ENCODE measurements at places on chromosomes 2 and 18.
A peak's percentile ranks its signal among the peaks of the same experiment; 100 is the strongest.

- DNase-seq: no peak
Measured at GRCh38 chr2:127256866-127257265, 36.8 kb upstream of the CYP27C1 start.

DNA sequence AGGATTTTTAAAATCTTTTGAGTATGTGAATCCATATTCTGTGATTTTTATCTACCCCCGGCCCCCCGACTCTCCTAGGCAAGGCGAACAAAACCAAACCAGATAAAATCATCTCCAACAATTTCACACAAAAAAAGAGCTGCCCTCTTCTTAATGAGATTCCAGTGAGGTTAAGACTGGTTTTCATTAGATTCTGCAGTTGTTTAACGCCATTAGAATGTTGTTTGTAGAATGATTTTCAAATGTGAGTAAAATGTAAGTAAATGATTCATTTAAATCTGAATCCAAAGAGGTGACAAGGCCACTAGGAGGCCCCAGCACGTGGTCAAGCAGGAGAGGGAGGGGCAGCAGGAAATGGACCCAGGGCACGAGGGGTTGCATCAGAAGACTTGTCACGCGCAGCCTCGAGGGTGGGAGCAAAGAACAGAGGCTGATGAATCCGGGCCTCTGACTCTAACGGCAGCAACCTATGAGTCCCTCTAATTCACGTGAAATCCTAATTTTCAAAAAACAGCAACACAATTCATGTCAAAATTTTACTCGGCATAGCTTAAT, 24.3 kb upstream of the KLHL29 start:
- no peak for DNase-seq

DNA sequence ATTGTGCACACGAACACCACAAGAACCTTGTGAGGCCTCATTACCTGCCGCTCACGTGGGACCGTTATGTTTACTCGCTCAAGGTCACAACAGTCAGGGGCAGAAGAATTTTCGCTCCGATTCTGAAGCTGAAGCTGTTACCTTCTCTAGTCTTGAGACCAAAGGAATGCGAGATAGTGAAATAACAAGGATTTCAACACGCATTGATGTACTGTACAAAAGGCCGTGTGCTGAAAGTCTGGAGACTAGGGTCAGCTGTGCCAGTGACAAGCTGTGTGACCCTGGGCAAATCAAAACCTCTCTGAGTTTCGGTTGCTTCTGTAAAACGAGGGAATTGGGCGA, 583 bp downstream of the NEMP2 start:
- no peak for DNase-seq

- DNase-seq: no peak
Measured at GRCh38 chr2:57443973-57444521, 602.6 kb upstream of the VRK2 start.

GRCh38 chr2:239441261-239442078, 40.6 kb upstream of the HDAC4 start:
- DNase-seq: no peak

DNA sequence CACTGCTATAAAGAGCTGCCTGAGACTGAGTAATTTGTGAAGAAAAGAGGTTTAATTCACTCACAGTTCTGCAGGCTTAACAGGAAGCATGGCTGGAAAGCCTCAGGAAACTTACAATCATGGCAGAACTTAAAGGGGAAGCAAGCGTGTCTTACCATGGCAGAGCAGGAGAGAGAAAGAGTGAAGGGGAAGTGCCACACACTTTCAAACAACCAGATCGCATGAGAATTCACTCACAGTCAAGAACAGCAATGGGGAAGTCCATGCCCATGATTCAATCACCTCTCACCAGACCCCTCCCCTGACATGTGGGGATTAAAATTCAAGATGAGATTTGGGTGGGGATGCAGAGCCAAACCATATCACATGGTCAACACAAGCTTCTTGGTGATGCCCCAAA, 34.7 kb upstream of the CDK5R2 start:
- DNase-seq: no peak

DNA sequence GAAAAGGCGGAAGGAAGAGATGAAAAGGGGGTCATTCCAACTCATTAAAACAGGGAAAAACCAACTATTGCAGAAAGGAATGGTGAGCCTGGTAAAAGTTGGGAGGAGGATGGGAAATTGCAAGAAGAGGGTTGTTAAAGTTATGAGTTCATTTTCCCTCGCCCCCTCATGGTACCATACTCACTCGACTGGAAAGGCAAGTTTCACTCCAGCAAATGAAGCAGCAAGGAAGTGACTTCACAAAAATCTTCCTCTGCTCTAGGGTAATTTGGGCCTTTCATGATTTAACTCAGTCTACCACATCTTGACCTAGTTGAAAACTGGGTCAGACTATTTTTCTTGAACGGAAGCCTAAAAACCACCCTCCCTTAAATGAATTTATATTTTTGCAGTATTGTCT, 22.8 kb upstream of the DAW1 start:
- DNase-seq: peak; percentile 95

- peak; percentile 54 for DNase-seq
Measured at GRCh38 chr2:42102024-42102590, 54.3 kb downstream of the PKDCC start.

GRCh38 chr2:120935339-120936313, 200.0 kb downstream of the GLI2 start:
- DNase-seq: no peak

- DNase-seq: peak; percentile 76
Measured at GRCh38 chr2:62292190-62292589, 96.3 kb downstream of the B3GNT2 start.

- peak; percentile 57 for DNase-seq
Measured at GRCh38 chr2:45176390-45176789, 167.1 kb upstream of the SIX2 start.

Measured in epithelial cell of esophagus (primary cell).